ENCODE measurements at places on chromosomes 1 and 21.
A peak's percentile ranks its signal among the peaks of the same experiment; 100 is the strongest.

DNA sequence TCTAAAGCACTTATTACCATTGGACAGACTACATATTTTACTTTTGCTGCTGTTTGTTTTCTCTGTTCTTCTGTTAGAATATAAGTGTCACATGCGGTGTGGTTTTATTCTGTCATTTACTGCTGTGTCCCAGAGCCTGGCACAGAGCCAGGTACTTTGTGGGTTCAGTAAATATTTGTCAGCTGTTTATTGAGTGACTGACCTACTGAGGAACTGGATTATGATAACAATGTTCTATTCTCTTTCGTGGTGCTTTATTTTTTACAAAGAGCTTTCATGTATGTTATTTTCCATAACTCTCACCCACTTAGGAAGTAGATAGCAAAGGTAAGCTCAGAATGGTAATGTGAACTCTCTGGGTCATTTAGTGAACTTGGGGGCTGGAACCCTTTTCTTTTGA lies 118.8 kb downstream of the RWDD3 start:
- no peak for DNase-seq

DNA sequence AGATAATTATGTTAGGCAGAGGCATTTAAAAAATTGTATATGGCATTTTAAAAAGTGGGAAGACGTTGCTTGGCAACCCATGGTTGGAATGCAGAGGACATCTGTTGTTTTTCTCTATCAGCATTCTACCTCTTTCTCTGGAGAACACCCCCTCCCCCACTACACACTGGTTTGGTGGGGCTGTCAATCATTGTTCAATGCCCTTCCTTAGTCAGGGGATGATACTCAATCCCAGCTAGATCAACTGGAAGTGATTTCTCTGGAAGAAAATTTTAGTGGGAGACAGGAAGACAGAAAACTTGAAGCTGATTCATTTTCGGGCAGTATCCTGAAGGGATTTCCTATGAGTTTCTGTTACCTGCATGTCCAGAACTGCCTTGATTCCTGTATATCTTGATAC lies 35.7 kb upstream of the CAP1 start:
- DNase-seq, result no peak

GRCh38 chr21:33843216-33843615 lies 72.4 kb downstream of the ATP5PO start:
- DNase-seq, result no peak

DNA sequence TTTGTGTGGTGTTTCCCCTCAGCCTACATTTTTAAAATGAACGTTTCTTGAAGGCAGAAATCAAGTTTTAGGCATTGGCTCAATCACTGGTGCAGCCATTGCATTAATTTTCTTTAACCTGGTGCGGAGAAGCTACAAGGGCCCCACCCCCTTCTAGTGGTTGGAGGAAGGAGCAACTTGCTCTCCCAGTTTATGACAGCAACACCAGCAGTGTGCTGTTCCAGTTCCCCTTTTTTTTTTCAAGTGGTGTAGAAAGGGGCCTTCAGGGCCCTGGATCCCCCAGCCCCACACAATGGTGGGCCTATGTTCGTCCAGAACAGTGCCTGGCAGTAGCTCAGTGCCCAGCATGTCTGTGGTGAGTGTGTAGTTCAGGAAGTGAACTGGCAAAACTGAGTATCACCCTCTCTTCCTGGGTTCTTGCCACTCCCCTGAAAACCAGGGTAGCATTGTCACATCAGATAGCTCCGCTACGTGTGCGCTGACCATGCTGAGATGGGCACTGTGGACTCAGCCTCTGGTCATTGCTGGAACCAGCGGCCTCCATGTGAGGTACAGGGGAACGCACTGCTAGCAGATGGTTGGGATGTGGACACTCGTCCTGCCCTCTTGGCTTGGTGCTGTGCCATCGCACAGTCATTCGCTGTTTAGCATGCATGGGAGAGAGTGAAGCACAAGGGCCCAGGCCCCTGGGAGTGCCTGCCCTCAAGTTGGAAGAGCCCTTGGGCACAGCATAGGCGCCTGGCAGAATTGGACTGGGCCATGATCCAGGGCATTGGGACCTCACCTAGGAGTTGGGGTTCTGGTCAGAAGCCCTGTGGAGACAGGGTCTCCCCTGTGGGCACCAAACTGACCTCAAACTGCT lies 7.2 kb downstream of the ARF1 start:
- DNase-seq, result no peak

DNA sequence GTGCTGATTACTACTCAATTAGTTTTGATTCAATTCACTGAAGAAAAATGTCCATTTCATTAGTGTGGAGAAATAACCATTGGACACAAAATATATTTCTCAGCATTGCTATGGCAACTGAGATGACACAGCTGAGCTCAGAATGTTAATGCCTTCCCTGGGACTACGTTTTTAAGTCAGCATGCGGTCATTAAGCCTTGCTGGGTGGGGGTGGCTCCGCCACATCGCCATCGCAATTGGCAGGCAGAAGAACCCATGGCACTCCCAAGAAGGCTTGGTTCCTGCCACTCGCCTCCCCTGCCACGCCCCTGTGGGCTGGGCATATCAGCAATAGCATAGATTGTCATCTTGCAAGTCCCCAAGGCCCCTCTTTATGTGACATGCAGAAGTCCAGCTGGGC lies 256.7 kb upstream of the CAMK1G start:
- no peak for DNase-seq

- peak; percentile 82 for DNase-seq
These were observed 3.0 kb downstream of the ATP2B4 start for GRCh38 chr1:203629507-203630082.

All from activated CD4-positive, alpha-beta T cell treated with anti-CD3 and anti-CD28 coated beads, Interleukin-2, amount 50 U/mL, for 48 hours (primary cell).